ENCODE measurements at places on chromosomes 5 and 9. TPM values are rescaled to one million over a fixed set of nuclear protein-coding genes. Genes with fewer than 3 reads are reported as not detected.

The WASHC1 gene
- 11.6 TPM for total RNA-seq

- no peak overlapping the region for H3K4me3 ChIP-seq
- no peaks in the 10 kb centered on the region for H3K36me3 ChIP-seq
- no peaks in the 10 kb centered on the region for H3K27me3 ChIP-seq
- H3K27ac ChIP-seq, result no peak overlapping the region
- H3K4me1 ChIP-seq, result no peaks in the 10 kb centered on the region
These were observed 5.9 kb upstream of the CSF1R start for GRCh38 chr5:150092159-150092787.

DNA sequence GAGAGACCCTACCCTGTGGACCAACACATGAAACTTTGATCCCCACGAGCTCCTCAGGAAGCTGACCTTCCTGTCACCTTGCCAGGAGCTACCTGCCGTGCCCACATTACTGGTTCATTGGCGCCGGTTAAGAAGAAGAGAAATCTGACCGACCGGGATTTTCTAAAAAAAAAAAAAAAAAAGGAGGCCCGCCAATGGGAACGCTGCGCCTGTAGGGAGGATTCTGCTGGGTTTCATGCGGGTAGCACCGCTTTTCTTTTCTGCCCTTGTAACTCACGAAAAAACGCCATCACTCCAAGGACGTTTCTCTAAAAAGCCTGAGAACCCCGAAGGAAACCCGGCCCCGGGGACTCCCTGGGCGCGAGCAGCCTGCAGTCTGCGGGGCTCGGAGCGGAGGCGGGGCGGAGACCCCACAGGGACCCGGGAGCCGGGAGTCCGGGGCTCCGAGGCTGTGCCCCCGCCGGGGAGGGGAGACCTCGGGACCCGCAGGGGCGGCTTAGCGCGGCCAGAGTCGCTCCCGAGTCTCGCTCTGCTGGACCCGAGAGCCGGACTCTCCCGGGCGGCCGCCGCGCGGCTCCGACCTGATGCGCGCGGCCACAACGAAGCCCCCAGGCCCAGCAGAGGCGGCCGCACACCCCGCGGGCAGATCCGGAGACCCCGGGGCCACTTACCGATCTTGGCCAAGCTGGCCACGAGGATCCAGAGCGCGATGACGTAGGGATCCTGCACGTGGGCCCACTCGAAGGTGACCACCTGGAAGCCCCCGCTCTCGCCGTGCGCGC, 617 bp downstream of the SLC9A3 start:
- H3K36me3 ChIP-seq, result no peaks in the 10 kb centered on the region
- H3K27ac ChIP-seq, result no peak overlapping the region
- peaks cover 16% of the 10 kb centered on the region for H3K27me3 ChIP-seq
- H3K4me1 ChIP-seq, result peaks cover 3% of the 10 kb centered on the region
- DNase-seq, result no peak
- H3K4me3 ChIP-seq, result no peak overlapping the region

GRCh38 chr5:160616712-160617497, 195.2 kb downstream of the PTTG1 start:
- DNase-seq, result no peak
- no peaks in the 10 kb centered on the region for H3K36me3 ChIP-seq
- no peaks in the 10 kb centered on the region for H3K4me1 ChIP-seq

- DNase-seq, result no peak
- H3K36me3 ChIP-seq, result no peaks in the 10 kb centered on the region
- no peaks in the 10 kb centered on the region for H3K27me3 ChIP-seq
- peak overlapping the region; percentile 15 for H3K27ac ChIP-seq
- H3K4me3 ChIP-seq, result no peak overlapping the region
These were observed 44.1 kb downstream of the C9orf50 start for GRCh38 chr9:129576546-129577543.

DNA sequence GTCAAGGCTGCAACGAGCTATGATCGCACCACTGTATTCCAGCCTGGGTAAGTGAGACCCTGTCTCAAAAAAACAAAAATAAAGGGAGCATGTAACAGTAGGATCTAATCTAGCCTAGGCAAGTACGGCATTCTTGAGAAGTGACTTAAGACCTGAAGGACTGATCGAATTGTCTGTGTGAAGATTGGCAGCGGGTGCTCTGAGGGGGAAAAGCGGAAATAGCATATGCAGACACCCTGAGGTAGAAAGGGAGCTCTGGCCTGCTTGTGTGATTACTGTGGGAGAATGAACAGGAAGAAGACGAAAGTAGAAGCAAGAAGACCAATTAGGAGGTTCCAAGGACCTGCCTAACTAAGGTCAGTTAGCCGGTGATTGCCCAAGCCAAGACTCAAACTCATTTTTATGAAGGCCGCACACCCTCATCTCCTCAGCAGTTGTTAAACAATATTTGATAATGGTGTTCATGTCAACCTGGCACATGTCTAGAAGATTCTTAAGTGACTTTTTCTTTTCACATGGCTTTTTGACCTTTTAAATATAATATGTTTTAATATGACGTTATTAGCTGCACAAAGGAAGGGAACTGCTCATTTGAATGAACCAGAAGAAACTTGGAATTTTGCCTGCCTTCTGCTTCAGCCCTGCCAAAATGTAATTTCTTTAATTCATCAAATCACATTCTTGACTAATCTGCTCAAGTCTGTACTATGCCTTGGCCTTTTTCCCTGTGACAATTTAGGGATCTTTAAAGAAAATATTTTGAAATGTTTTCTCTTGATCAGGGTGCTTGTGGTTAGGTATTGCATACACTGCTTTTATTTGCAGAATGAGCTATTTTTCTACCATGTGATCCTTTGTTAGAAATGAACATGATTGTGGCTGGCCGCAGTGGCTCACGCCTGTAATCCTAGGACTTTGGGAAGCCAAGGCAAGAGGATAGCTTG, 289.2 kb upstream of the DMRT1 start:
- no peaks in the 10 kb centered on the region for H3K36me3 ChIP-seq
- peaks cover 8% of the 10 kb centered on the region for H3K27me3 ChIP-seq
- no peak overlapping the region for H3K27ac ChIP-seq
- no peak overlapping the region for H3K4me3 ChIP-seq
- no peak for DNase-seq

DNA sequence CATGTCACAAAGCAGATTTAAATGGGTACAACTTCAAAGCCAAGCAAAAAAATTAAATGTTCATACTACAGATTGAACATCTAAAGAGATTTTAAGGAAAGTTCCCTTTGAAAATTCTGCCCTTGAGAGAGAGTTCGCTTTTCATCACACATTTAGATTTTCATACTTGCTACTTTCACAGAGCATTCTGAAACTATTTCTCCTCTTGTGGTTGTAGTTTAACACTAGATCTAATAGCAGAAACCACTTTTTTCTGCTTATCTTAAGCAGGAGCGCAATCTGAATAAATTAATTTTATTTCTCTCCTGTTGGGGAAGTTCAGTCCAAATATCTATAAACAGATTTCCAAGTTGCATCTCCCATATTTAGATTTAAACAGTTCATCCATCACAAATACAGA, 173.3 kb upstream of the RASA1 start:
- no peaks in the 10 kb centered on the region for H3K4me1 ChIP-seq
- H3K4me3 ChIP-seq, result no peak overlapping the region
- H3K27ac ChIP-seq, result no peak overlapping the region
- no peak for DNase-seq
- H3K36me3 ChIP-seq, result no peaks in the 10 kb centered on the region

DNA sequence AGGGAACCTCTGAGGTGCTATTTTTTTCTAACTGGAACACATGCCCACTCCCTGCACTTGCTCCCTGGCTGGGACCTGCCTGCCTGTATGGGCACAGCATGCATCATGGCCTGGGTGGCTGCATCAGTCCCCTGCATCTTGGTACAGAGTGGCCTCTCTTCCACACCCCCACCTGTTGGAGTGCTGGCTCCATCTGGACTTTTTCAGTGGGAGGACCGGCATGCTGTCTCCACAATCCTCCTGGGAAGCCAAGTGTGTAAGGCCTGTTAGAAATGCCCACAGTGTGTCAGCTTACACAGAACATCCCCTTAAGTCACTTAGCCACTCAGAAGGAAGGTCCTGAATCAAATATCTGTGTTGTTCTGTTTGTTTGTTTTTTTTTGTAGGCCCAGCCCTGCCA, 102.9 kb downstream of the MARCHF3 start:
- H3K27ac ChIP-seq, result no peak overlapping the region
- H3K36me3 ChIP-seq, result no peaks in the 10 kb centered on the region
- no peak overlapping the region for H3K4me3 ChIP-seq
- no peaks in the 10 kb centered on the region for H3K4me1 ChIP-seq

The WDR38 gene
- not detected for total RNA-seq

GRCh38 chr9:3150074-3150473, 306.2 kb upstream of the PUM3 start:
- no peak overlapping the region for H3K4me3 ChIP-seq
- DNase-seq, result no peak
- H3K4me1 ChIP-seq, result no peaks in the 10 kb centered on the region
- H3K27ac ChIP-seq, result no peak overlapping the region
- no peaks in the 10 kb centered on the region for H3K27me3 ChIP-seq

The CNTFR gene
- total RNA-seq, result 2.2 TPM

- DNase-seq, result no peak
- H3K4me1 ChIP-seq, result peaks cover 3% of the 10 kb centered on the region
- no peaks in the 10 kb centered on the region for H3K36me3 ChIP-seq
- H3K4me3 ChIP-seq, result no peak overlapping the region
- H3K27me3 ChIP-seq, result no peaks in the 10 kb centered on the region
These were observed 14.6 kb downstream of the CPEB4 start for GRCh38 chr5:173902743-173903142.

DNA sequence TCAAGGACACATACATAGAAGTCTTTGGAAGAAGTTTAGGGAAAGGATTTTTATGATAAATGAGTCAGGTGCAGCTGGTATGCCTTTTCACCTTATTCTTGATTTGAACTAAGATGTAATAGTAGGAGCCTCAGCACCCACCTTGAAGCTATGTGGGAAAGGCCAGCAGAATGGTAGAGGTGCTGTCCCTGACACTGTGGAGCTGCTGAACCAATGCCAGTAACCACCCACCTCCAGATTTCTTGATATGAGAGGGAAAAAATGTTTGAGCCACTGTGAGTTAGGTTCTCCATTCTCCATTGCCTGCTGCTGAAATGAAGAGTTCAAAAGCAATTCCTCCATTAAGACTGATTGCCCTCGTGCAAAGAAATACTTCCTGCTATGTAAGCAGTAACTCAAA, 12.2 kb upstream of the HMGCR start:
- DNase-seq, result no peak
- no peak overlapping the region for H3K4me3 ChIP-seq

Measured in right lobe of liver (tissue), 6 donors.